Endodermal cell (in vitro differentiated cells): ENCODE measurements at places on chromosomes 2 and 18. TPM values are rescaled to one million over a fixed set of nuclear protein-coding genes. Genes with fewer than 3 reads are reported as not detected.

DNA sequence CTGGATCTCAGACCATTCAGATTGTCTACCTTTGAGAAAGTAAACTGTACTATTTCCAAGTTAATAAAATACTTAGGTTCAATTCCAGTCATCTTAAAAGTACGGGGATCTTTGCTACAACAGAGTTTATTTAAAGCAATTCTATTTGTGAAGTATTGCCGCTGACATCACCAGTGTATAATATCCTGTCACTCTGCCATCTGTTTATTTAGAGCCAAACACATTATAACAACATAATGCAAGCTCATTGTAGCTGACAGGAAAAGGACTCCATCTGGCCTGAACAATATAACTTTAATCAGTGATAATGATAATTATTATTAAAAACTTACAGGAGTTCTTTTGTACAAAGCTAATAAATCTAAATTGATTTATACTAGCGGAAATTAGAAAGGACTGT is 786.8 kb downstream of the ERBB4 start:
- DNase-seq, result no peak
- no peaks in the 10 kb centered on the region for H3K27me3 ChIP-seq
- H3K27ac ChIP-seq, result no peak overlapping the region
- no peaks in the 10 kb centered on the region for H3K4me1 ChIP-seq

GRCh38 chr18:79327199-79327721 is 68.5 kb upstream of the NFATC1 start:
- no peak overlapping the region for H3K4me3 ChIP-seq
- H3K36me3 ChIP-seq, result peaks cover 15% of the 10 kb centered on the region
- no peak for DNase-seq
- H3K27me3 ChIP-seq, result no peaks in the 10 kb centered on the region

GRCh38 chr2:221372907-221373306 is 199.2 kb downstream of the EPHA4 start:
- H3K36me3 ChIP-seq, result no peaks in the 10 kb centered on the region
- no peaks in the 10 kb centered on the region for H3K27me3 ChIP-seq
- no peak for DNase-seq
- no peak overlapping the region for H3K27ac ChIP-seq
- H3K4me1 ChIP-seq, result no peaks in the 10 kb centered on the region
- H3K4me3 ChIP-seq, result no peak overlapping the region

DNA sequence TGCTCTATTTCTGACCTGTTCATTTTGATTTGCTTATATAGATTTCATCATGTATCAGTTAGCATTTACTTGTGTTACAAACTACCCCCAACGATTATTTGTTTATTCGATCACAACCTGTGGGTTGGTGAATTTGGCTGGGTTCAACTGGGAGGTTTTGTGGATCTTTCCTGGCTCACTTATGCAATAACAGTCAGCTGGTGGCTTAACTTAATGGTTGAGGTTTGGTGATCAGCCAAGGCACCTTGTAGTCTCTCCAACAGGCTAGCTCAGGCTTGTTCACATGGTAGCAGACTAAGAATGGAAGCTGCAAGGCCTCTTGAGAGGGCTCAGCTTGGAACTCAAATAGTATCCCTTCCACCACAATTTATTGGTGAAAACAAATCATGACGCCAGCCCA is 5.4 kb upstream of the PUM2 start:
- no peaks in the 10 kb centered on the region for H3K27me3 ChIP-seq
- H3K27ac ChIP-seq, result no peak overlapping the region
- DNase-seq, result no peak
- peaks cover 4% of the 10 kb centered on the region for H3K4me1 ChIP-seq

DNA sequence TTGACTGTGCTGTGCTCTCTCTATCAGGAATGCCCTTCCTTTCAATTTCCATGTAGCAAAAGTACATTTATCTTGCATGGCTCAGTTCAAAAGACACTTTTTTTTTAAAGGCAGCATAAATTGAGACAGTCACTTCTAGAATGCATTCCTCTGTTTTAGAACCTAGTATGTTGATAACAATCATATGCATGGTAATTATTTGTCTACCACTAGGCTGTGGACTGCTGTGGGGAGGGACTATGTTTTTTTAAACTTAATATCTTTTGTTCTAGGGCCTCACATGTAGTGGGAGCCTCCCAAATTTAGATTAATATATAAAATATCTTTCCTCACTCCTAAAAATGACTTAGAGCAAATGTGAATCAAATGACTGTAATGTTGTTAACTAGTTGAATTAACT is 269.9 kb downstream of the MEIS1 start:
- no peak for DNase-seq
- H3K4me3 ChIP-seq, result no peak overlapping the region
- H3K27me3 ChIP-seq, result no peaks in the 10 kb centered on the region
- no peaks in the 10 kb centered on the region for H3K36me3 ChIP-seq
- no peak overlapping the region for H3K27ac ChIP-seq

GRCh38 chr2:46158661-46159060 is 138.5 kb upstream of the EPAS1 start:
- H3K27ac ChIP-seq, result no peak overlapping the region
- no peak overlapping the region for H3K4me3 ChIP-seq
- peaks cover 54% of the 10 kb centered on the region for H3K27me3 ChIP-seq
- H3K4me1 ChIP-seq, result peaks cover 2% of the 10 kb centered on the region
- no peaks in the 10 kb centered on the region for H3K36me3 ChIP-seq

DNA sequence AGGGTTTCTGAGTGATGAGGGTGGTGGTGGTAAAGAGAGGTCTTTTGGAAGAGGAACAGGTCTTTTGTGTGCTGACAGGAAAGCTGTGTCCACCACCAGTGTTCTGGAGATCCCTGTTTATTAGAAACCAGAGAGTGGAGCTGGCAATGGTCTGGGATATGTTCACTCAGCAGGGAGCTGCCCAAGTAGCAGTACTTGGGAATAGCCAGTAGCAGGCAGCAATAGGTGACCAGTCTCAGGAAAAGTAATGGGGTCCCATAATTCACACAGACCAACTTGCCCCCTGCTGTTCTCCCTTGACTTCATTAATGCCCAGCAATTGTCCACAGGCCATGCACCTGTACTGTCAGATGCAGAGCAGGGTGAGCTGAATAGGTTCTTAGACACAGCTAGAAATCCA is 1.8 kb downstream of the TSPYL6 start:
- no peaks in the 10 kb centered on the region for H3K27me3 ChIP-seq
- no peaks in the 10 kb centered on the region for H3K4me1 ChIP-seq
- no peak overlapping the region for H3K27ac ChIP-seq
- H3K36me3 ChIP-seq, result no peaks in the 10 kb centered on the region
- no peak overlapping the region for H3K4me3 ChIP-seq

GRCh38 chr18:59987102-59987501 is 87.3 kb downstream of the PMAIP1 start:
- no peak overlapping the region for H3K4me3 ChIP-seq
- no peaks in the 10 kb centered on the region for H3K36me3 ChIP-seq
- H3K4me1 ChIP-seq, result no peaks in the 10 kb centered on the region
- H3K27ac ChIP-seq, result no peak overlapping the region
- DNase-seq, result no peak

GRCh38 chr18:67400502-67401117 is 115.9 kb downstream of the DSEL start:
- no peaks in the 10 kb centered on the region for H3K36me3 ChIP-seq
- no peak overlapping the region for H3K27ac ChIP-seq
- H3K4me1 ChIP-seq, result no peaks in the 10 kb centered on the region
- H3K27me3 ChIP-seq, result no peaks in the 10 kb centered on the region
- no peak overlapping the region for H3K4me3 ChIP-seq

GRCh38 chr18:43158381-43158780 is 42.9 kb upstream of the RIT2 start:
- no peak overlapping the region for H3K27ac ChIP-seq
- H3K27me3 ChIP-seq, result no peaks in the 10 kb centered on the region
- no peaks in the 10 kb centered on the region for H3K36me3 ChIP-seq
- no peak overlapping the region for H3K4me3 ChIP-seq
- no peak for DNase-seq

- no peak overlapping the region for H3K27ac ChIP-seq
- H3K4me3 ChIP-seq, result no peak overlapping the region
- no peaks in the 10 kb centered on the region for H3K4me1 ChIP-seq
- H3K27me3 ChIP-seq, result peaks cover 99% of the 10 kb centered on the region
Observed at GRCh38 chr2:63056107-63057050, 5.7 kb downstream of the OTX1 start.

DNA sequence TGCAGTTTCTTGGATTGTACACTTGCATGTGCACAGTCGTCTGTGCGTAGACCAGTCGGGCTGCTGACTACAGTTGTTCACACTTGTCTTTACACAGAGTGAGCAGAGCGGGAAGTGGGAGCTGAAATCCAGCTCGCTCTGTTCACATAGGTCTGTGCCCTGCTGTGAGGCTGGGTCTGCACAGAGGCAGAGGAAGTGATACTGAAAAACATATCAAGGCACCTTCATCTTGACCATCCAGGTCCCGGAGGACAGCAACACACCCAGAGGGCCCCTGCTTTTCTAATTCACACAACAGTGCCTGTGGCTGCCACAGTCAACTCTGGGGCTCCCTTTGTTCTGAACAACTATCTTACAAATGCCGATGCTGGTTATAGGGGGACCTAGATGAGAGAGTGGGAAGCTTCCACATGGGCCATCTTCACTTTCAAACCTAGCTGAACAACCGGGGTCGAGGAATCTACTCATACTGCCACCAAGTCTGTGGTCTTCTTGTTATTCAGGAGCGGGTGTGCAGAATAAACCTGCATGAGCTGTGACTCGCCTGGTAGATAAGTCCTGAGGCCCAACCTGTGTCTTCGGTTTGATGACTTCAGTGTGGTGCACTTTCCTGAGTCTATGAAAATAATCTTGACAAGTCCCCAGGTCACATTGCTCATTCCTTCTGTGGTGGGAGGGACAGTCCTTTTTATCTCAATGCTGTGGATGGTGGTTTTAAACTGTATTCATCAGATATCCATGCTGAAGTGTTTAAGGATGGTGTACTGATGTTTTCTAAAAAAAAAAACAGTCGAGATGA is 3.5 kb upstream of the ADNP2 start:
- H3K4me1 ChIP-seq, result peaks cover 13% of the 10 kb centered on the region
- no peak for DNase-seq
- H3K36me3 ChIP-seq, result peaks cover under 1% of the 10 kb centered on the region
- no peaks in the 10 kb centered on the region for H3K27me3 ChIP-seq
- H3K4me3 ChIP-seq, result no peak overlapping the region
- H3K27ac ChIP-seq, result no peak overlapping the region

- H3K4me3 ChIP-seq, result no peak overlapping the region
- DNase-seq, result no peak
- H3K27ac ChIP-seq, result peak overlapping the region; percentile 29
- no peaks in the 10 kb centered on the region for H3K4me1 ChIP-seq
- peaks cover 28% of the 10 kb centered on the region for H3K36me3 ChIP-seq
- no peaks in the 10 kb centered on the region for H3K27me3 ChIP-seq
Observed at GRCh38 chr18:13672657-13673056, 53.7 kb downstream of the FAM210A start.

DNA sequence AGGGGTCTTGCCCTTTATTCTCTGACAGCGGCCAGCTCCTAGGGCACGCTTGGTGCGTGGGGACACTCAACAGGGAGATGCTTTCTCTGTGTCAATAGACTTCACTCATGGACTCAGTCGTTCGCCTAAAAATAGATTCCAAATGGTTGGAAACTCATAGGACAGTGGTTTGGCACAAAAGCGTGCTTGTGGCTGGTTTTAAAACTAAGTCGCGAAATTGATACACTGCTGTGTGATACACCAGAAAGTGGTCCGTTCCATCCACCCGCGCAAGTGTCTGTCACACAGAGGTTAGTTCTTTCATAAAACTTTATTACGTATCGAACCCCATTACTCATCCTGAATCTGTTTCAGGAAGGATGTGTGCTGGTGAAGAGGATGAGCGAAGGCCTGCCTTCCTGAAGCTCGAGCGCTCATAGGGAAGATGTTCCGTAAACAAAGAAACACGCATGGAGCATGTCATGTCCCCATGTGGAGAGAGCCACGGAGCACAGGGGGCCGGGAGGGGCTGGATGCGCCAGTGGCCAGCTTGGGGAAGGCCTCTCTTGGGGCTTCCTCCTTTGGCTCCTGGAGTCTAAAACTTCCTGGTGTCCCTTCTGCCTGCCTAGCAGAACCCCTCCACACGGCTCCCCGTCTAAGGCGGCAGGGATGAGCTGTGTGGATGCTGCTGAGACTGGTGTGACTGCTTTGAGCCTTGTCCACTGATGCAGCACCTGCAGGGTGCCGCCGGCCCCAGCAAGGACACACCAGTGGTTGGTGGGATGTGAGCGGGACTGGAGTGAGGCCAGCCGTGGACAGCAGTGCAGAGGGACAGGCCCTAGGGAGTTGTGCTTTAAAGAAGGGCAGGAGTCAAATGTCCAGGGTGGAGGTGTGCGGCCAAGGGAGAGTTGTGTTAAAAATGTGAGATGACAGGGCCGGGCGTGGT is 207.2 kb downstream of the GBX2 start:
- H3K4me1 ChIP-seq, result no peaks in the 10 kb centered on the region
- DNase-seq, result no peak
- H3K36me3 ChIP-seq, result no peaks in the 10 kb centered on the region

DNA sequence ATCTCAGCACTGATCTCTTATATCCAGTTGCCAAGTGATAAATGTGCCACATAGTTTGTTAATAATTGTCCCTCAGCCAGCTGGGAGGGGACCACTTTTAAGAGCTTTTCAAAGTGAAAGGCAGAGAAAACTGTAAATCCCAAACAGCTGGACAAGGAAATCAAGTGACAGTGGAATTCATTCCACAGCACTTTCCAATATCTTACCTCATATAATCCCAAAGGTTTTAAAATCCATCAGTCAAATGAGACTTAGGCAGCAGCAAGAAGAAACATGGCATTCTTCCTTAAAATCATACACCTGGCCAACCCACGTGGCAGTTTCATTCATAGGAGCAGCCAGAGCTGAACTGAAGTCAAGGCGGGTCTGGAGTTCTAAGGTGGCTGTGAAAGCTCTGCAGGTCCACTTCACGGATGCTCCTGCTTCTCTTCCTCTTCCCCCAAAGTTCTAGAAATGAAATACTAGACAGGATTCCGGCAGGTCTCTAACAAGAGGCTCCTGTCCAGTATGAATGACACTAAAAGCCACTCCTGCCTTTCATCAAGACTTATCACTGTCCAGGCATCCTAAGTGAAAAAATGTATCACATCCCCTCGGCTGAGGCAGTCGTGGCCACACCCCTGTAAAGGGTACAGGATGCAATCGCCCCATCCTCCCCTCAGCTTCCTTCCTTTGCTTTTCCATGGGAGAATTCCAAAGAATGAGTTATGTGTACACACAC is 190.4 kb upstream of the STK17B start:
- no peaks in the 10 kb centered on the region for H3K27me3 ChIP-seq
- no peak overlapping the region for H3K27ac ChIP-seq
- no peak overlapping the region for H3K4me3 ChIP-seq

ATP6V1B1 gene
- total RNA-seq, result 0.33 TPM in 1 of 3 replicates, not detected in the others

LYG2 gene
- total RNA-seq, result not detected in 2 replicates

NRP2 gene
- total RNA-seq, result 69.7 to 313 TPM (median 76.9 TPM) in 3 replicates

PASK gene
- total RNA-seq, result 40.9 to 98.9 TPM (median 94.5 TPM) in 3 replicates

HOXD8 gene
- not detected in 2 replicates for total RNA-seq

MYOM1 gene
- 0.49 to 0.92 TPM (median 0.88 TPM) in 3 replicates for total RNA-seq

MAP3K19 gene
- not detected in 2 replicates for total RNA-seq

POTEI gene
- 1.2 and 2.0 TPM in 2 replicates for total RNA-seq

NDC80 gene
- 29.7 and 30.9 TPM in 2 replicates for total RNA-seq

RELCH gene
- total RNA-seq, result 21.8 to 31.4 TPM (median 29.4 TPM) in 3 replicates

MC2R gene
- total RNA-seq, result not detected in 3 replicates

GNLY gene
- 0.59 TPM in 1 of 3 replicates, not detected in the others for total RNA-seq

CYTIP gene
- total RNA-seq, result 0.31 and 0.70 TPM in 2 replicates

CETN1 gene
- not detected in 2 replicates for total RNA-seq

GAD1 gene
- 10.5 to 17.6 TPM (median 12.8 TPM) in 3 replicates for total RNA-seq
